ENCODE measurements at places on chromosomes 3 and 15.

- no peak for DNase-seq
Observed at GRCh38 chr3:129567176-129567705, 24.3 kb downstream of the H1-8 start.

GRCh38 chr3:197520311-197521276 is 35.2 kb downstream of the BDH1 start:
- no peak for DNase-seq

DNA sequence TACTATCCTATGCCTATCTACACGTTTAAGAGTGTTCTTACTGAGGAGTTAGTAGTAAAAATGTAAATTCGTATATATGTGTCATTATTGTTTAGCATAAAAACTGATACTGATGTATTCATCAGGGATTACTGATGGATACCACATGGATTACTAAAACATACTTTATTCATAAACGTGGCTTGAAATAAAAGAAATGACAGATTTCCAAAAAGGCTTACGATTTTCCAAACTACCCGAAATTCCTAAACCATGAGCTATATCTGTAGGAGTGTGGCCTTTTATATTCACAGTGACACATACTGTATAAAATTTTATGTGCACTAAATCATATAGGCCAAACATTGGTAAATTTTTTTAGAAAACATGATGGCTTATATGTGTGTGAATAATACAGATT is 6.9 kb downstream of the TSC22D2 start:
- DNase-seq = no peak

DNA sequence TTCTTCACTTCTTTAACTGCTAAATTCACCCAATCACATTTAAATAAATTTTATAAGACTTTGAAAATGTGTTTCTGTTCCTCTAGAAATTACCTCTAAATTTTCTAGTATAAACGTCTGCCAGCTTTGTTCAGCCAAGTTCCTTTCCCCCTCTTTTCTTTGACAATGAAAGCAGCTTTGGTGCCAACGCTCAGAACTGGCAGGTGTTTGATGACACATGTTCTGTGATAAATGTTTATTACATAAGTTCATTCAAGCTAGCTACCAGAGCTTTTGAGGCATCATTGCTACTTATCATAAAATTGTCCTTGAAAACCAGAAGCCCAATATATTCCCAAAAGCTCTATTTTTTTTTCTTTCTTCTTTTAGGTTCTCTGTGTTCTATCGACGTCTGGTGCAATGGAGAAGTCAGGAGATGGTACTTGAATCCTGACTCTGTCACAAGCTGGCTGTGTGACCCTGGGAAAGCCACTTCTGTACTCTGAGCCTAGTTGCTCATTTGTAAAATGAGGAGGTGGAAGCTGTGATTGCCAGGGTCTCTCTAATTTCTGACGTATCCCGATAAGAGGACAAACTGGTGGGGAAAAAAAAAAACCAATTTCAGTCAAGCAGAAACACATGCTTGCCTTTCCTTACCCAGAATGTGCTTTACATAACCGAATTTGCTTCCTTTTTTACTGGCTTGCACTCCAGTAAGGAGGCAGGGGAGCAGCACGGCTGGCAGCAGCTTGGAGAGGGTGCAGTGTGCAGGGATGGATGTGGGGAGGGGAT is 187.1 kb upstream of the LPP start:
- DNase-seq = no peak

DNA sequence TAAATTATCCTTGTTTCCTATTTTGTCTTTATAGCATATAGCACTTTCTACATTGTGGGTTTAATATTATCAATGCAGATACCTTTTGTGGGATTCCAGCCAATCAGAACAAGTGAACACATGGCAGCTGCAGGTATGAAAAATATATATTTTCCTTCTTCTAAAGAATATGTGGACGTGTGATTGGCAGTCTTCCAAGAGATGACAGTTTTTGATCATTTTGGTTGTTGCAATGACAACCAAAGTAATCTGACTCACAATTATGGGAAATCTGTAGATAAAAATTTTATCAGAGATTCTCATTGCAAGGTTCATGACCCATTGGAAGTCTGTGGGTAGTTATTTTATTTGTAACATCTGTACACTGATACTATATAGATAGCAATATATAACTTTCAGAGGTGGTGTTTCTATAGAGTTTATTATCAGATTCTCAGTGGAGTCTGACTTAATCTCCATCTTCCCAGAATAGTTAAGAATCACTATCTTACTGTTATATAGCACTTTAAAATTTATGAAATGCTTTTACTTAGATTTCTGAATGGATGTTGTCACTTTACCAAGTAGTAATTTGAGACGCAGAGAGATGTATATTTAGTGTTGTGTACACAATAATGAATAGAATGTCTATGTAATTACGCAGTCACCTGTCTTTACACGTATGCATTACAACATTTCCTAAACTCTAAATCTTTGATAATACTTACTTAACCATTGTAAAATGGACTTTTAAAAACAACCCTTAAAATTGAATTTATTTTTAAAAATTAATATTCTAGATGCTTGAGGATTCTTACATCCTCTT is 82.5 kb downstream of the STT3B start:
- DNase-seq = no peak

Data from T-helper 17 cell (primary cell).